ENCODE measurements at places on chromosomes 2 and 18.

GRCh38 chr2:26352892-26353291 is 6.3 kb upstream of the ADGRF3 start:
- no peak for DNase-seq

- no peak for DNase-seq
Measured at GRCh38 chr2:49914281-49914680, 760.0 kb upstream of the FSHR start.

- no peak for DNase-seq
Measured at GRCh38 chr2:238569507-238570195, 142.9 kb downstream of the ASB1 start.

GRCh38 chr18:51514128-51514527 is 316.6 kb upstream of the MEX3C start:
- no peak for DNase-seq

DNA sequence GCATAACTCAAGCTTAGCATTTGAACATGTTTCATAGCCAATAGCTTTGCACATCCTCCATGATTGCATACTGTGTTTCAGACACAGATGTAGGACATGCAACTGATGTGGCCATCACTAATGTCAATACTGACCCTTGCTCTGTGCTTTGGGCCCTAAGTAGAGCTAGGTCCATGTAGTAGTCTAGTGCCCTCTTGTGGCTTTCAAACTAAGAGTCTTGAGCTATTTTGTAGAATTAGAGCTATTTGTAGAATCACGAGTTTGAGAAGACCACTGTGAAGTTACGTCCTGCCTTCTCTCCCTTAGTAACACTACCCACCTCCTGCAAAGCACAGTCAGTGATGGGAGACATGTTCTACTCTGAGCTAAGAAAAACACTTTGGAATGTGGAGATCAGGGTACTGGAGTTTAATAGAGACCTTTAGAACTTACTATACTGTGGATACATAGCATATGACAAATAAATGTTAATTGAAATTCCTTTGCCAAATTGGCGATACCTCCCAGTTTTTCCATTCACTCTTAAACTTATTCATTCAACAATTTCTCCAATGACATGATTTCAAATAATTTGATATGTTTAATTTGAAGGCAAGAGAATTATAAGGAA is 306.5 kb upstream of the TNP1 start:
- peak; percentile 80 for DNase-seq

DNA sequence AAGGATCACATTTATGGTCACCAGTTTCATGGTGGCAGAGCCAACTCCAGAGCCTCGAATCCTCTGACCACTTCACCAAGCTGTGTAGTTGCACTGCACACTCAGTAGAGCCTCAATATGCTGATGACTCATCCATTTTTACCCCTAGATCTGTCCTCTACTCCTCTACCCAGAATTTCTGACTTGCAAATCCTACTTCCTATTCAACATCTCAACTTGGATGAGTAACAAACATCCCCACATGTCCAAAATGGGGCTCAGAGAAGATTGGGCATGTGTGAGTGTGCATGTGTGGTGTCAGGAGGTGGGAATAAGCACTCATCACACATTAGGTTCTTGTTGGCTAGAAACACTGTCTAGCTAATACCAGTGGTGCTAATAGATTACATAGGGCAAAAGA is 57.8 kb upstream of the IGFBP2 start:
- no peak for DNase-seq

DNA sequence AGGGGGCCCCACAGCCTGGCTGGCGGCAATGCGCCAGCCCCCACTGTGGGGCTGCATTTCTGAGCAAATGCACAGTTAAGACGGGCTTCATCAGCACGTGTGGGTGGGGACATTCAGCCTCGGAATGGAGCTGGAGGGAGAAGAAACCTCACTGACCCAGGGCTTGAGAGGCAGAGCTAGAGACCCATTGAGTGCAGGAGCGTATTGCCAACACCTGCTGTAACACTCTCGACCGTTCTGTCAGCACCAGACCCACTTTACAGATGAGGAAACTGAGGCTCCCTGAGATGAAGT is 200.9 kb upstream of the RAB6C start:
- DNase-seq, result no peak
